ENCODE measurements at places on chromosomes 5 and 9.

- no peak for DNase-seq
Observed at GRCh38 chr5:109553846-109554245, 135.9 kb upstream of the MAN2A1 start.

DNA sequence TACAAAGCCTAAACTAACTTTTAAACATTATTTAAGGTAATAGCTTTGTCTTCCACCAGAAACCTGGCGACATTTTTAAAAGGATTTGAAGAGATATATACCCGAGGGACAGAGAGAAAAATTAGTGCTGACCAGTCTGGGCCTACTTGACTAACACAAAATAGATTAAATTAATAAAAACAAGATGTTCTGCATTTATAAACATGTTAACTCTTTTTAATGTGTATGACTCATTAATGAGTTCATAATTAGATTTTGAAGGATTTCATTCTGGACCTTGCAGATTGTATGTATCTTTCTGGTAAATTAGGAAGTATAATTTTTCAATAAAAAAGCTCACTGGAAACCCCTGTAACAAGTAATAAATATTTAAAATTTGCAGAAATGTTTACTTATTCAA, 459.1 kb upstream of the CDH9 start:
- DNase-seq = no peak

- peak; percentile 16 for DNase-seq
Observed at GRCh38 chr5:131581702-131582101, 53.3 kb downstream of the RAPGEF6 start.

DNA sequence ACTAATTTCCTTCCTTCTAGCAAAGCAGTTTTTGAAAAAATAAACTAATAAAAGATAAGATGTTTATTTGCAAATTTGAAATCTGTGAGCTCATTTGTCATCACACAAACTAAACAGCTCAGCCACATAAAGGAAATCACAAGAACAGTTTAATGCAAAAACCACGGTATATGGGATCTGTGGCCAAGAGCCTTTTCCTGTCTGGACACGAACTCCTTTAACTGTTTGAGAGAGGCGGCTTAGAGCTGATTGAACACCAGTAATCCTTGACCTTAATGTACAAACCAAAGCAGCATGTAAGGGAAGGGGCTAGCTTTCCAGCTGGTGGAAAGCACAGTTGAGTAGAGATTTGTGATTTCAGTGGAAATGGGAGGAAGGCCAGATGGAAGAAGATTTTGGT, 66.3 kb upstream of the SPINK5 start:
- DNase-seq = no peak

- DNase-seq = no peak
Observed at GRCh38 chr5:39218482-39219402, 621 bp downstream of the FYB1 start.

DNA sequence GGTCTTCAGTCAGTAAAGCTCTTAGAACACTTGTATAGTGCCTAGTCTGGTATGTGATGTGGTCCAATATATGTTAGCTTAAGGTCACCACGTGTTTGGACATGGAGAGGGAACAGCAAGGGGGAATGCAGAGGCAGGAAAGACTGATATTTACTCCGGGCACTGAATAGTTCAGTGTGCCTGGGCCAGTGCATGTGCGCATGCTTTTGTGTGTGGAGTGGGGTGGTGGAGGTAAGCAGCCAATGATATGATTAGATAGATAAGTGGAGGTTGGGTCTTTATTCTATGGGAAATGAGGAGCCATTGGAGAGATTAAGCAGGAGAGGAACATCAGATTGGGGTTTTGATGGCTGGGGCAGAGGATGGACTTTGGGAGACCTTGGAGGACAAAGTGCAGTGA, 14.0 kb downstream of the OR13J1 start:
- no peak for DNase-seq

- DNase-seq = no peak
Observed at GRCh38 chr9:8599937-8600336, 800.4 kb upstream of the DMAC1 start.

GRCh38 chr5:107296572-107296971, 374.2 kb downstream of the EFNA5 start:
- no peak for DNase-seq

DNA sequence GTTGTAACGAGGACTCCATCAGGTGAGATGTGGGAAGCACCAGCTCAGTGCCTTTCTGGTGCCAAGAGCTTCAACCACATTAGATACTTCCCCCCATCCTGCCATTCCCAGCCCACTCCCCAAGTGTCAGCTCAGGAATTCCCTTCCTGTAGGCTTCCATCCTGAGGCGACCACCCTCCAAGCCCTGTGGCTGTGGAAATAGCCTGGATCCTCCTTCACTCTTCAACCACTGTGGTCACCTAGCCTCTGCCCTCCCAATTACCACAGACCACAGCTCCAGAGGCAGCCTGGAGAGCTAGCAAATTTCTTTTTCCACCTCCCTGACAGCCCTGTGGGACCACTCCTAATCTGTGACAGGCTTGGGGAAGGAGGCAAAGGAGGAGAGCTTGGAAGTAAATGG, 219.8 kb upstream of the MAP3K1 start:
- DNase-seq = no peak

- DNase-seq = no peak
Observed at GRCh38 chr5:23994581-23995370, 487.4 kb downstream of the PRDM9 start.

DNA sequence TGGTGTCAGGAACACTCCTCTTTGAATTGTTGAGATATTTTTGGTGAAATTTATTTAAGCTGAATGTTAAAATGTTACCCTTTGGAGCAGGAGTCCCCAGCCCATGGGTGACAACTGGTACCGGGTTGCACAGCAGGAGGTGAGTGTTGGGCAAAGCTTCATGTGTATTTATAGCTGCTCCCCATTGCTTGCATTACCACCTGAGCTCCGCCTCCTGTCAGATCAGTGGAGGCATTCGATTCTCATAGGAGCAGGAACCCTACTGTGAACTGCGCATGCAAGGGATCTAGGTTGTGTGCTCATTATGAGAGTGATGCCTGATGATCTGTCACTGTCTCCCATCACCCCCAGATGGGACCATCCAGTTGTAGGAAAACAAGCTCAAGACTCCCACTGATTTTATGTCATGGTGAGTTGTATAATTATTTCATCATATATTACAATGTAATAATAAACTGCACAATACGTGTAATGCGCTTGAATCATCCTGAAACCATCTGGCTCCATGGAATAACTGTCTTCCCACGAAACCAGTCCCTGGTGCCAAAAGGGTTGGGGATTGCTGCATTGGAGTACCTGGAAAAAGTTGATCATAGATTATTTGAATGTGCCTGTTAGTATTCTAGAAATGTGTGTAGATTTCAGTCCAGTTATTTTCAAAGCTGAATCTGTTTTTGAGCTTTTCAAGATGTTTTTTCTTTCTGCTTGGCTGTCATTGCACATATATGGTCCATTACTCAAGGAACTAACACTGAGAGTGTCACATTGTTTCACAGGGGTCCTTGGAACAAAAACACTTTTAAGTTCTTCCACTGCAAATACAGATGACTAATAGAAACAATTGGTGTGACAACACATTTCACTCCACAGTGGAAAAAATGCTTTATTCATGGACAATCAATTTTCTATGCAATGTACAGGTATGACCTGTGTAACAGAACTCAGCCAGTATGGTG, 104.6 kb upstream of the TNFAIP8 start:
- peak; percentile 10 for DNase-seq

DNA sequence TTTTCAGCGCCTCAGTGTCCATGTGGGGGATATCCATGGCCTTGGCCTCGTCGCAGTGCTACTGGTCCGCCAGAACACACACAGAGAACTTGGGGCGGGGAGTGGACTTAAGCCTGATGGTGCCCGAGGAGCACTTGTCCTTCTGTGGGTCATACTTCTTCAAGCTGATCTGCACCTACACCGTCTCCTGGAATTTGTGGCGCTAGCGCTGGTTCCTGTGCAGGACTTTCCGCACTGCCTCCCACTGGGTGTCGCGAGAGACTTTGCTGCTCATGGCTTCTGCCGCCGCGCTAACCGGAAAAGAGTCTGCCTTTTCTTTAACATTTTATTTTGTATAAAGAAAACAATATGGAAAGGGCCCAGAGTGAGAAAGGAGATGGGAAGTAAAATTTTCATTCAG, 266.9 kb downstream of the COX7C start:
- no peak for DNase-seq

- peak; percentile 55 for DNase-seq
Observed at GRCh38 chr9:18905028-18905882, 127.8 kb downstream of the SAXO1 start.

- no peak for DNase-seq
Observed at GRCh38 chr9:38405785-38406184, 13.3 kb downstream of the ALDH1B1 start.

- DNase-seq = no peak
Observed at GRCh38 chr5:151677776-151678545, 8.8 kb downstream of the SPARC start.

- peak; percentile 34 for DNase-seq
Observed at GRCh38 chr9:14180093-14180959, 133.6 kb downstream of the NFIB start.

GRCh38 chr9:37944671-37945481, 40.9 kb upstream of the SLC25A51 start:
- peak; percentile 51 for DNase-seq

GRCh38 chr5:16701134-16702099, 84.6 kb upstream of the RETREG1 start:
- no peak for DNase-seq

- no peak for DNase-seq
Observed at GRCh38 chr9:91534374-91534773, 110.7 kb upstream of the NFIL3 start.

DNA sequence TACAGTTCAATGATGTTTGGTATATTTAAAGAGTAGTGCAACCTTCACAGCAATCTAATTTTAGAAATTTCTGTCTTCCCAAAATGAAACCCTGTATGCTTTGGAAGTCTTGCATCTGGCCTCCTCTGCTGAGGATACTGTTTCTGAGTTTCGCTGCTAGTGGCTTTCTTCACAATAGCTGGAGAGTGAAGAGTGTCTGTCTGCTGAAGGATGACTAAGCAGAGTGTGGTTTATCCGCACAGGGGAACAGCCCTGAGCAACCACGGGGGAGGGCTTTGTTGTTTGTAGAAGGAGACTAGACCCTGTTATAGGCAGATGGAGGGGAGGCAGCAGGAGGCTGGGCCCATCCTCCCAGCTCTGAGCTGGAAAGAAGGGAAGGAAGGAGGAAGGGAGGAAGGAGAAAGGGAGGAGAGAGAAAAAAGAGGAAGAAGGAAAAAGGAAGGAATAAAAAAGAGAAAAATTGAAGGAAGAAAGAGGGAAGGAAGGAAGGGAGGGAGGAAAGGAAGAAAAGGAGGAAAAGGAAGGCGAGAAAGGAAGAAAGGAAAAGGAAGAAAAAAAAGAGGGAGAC, 10.5 kb upstream of the IRX2 start:
- no peak for DNase-seq

- DNase-seq = peak; percentile 38
Observed at GRCh38 chr5:149203921-149204441, 62.7 kb downstream of the ABLIM3 start.
